ENCODE measurements at places on chromosomes 6 and 20.

- DNase-seq, result no peak
Measured at GRCh38 chr6:31308050-31308844, 36.4 kb upstream of the HLA-C start.

DNA sequence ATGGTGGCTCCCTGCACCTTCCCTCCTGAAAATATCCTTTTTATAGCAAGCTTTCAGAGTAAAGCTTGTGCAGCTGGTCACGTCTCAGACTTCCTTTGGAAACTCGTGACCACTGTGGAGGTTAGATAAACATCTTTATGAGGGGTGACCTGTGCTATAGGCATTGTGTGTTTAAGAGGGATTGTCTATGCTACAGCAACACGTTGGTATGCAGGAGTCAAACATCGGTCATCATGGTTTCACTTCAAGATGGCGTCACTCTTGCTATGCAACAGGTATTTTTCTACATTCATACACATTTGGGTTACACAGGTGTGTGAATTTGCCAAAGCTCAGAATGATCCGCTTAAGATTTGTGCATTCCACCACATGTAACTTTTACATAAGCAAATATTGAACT is 14.6 kb upstream of the BLCAP start:
- no peak for DNase-seq

DNA sequence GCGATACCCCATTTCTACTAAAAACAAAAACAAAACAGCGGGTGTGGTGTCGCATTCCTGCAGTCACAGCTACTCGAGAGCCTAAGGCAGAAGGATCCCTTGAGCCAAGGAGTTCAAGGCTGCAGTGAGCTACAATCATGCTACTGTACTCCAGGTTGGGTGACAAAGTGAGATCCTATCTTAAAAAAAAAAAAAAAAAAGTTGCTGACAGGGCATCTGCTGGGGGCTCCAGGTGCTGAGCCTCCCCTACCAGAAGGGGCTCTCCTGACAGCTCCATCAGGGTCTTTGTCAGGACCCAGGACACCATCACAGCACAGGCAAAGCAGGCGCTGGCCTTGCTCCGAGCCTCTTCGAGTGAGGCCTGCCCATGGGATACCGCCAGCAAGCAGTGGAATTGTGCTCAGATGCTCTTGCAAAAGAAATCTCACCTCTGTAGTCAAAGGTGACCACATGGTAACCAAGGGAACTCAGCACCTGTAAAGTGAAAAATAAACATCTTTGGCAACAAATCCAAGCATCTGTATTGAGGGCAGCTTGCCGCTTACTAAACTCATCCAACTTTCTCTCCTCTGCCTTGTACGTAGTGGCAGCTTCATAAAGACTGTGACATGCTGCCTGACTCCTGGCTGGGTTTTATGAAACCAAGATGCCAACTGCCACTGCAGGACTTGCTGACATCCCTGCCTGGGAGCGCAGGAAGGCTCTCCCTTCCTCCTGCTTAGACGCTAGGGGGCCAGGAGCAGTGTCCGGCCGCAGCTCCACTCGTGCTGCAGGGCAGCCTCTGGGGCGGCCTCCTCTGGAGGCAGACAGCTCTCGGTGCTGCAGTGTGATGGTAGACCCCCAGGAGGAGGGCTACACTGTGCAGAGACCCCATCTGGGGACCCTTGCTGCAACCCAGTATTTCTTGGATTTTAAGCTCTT is 66.9 kb downstream of the PYGB start:
- DNase-seq, result peak; percentile 5

DNA sequence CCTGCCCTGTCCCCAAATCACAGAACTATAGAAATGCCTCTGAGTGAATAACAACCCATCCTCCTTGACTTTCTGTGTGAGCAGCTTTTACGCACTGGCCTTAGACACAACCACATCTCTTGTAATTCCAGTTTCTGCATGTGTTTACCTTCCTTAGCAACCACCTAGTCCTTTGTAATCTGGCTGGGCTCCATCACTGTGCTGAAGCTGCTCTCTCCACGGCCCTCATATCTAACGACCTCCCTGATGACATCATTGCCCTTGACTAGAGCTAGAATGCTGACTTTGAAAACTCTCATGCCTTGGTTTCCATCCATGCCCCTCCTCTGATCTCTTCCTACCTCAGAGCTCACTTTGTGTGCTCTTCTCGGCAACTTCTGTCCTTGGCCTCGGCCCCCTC is 30.5 kb upstream of the GLP1R start:
- DNase-seq, result no peak

GRCh38 chr20:13212750-13213149 is 8.3 kb upstream of the ISM1 start:
- no peak for DNase-seq

DNA sequence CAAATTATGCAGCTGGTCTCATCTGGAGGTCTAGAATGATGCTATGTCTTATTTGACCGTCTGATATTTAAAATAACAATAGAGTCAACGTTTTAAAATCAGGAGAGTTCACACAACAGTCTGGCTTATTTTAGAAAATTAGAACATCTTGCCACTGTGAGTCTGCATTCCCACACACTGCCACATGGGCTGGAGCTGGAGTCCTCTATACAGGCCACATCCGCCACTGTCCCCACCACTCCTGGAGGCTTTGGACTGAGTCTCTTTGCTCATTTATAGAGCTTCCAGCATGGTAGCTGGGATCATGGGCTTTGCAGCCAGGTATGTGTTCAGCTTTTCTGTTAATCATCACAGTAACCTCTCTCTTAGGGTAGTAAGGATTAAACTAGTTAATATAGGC is 68.8 kb upstream of the ZNFX1 start:
- no peak for DNase-seq

GRCh38 chr20:24959591-24960301 is 10.7 kb downstream of the CST7 start:
- DNase-seq, result no peak

- no peak for DNase-seq
Measured at GRCh38 chr6:12384357-12384912, 94.3 kb downstream of the EDN1 start.

GRCh38 chr6:4192173-4192572 is 56.8 kb upstream of the ECI2 start:
- no peak for DNase-seq

DNA sequence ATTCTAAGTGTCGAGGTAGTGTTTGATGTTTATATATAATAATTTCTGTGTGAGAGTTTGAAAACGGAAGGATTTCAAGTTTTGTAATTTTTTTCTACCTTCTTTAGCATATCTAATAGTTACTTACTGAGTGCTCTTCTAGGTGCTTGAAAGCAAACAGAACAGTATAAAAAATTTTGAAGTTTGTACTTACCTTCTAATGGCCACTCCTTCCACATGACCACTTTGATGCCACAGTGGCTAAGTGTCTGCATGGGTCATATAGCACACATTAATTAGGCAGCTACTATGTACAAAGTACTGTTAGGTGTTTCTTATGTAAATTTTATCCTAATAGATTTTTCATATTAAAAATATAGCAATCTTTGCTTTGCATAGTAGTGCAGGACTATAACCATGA is 21.1 kb downstream of the RPRD1B start:
- DNase-seq, result no peak

All from right hindlimb (tissue), 1 donor.